ENCODE measurements at places on chromosomes 3 and 15. TPM values are rescaled to one million over a fixed set of nuclear protein-coding genes. Genes with fewer than 3 reads are reported as not detected.

DNA sequence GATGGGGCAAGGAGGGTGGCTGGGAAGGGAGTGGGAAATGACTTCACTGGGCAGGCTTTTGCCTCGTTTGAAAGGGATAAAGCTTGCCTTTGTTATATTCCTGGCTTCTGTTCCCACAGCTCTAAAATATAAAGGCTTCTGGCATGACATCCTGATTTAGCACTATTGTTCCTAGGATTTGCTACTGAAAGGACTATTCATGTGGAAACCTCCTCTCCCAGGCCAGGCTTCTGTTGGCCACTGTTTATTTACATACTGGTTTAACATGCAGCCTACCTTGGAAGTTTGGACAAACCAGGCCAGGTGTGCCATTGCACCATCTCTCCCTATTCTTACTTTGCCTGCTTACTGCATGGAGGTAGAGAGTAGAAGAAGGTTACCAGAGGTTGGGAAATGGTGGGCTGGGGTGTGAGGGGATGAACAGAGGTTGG lies 2.4 kb upstream of the LMCD1 start:
- peaks cover 4% of the 10 kb centered on the region for H3K27me3 ChIP-seq
- peaks cover 17% of the 10 kb centered on the region for H3K4me1 ChIP-seq
- no peak overlapping the region for H3K4me3 ChIP-seq
- H3K27ac ChIP-seq, result peak overlapping the region; percentile 6
- H3K36me3 ChIP-seq, result no peaks in the 10 kb centered on the region

DNA sequence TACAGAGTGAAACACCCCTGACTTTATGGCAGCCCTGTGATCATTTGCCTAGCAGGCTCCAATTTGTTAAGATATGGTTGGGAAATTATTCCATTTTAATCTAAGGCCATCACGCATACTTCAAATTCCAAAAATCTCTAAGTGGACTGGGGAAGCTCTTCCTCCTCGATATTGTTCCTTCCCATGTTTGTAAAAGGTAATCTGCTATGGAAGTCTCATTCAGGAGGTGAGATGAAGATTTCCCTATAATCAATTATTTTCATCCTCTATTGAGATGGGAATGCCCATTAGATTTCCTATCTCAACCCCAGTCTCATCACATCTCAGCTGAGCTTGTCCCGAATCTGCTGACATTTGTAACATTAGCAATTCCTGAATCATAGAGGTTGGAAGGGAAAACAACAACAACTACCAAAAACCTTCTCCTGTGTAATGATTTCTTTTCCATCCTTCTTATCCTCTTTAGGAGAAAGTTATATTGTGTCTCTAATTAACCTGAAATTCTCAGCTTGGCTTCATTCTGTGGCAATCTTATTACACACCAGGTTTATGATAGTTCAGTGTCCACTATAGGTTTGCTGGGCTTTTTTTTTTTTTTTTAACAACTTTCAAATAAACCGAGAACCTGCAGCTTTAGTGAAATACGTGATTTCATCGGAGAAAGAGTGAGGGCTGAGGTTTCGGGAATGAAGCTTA lies 2.2 kb upstream of the NR2F2 start:
- peaks cover 85% of the 10 kb centered on the region for H3K27me3 ChIP-seq
- H3K4me3 ChIP-seq, result no peak overlapping the region
- peaks cover 16% of the 10 kb centered on the region for H3K36me3 ChIP-seq
- peaks cover 33% of the 10 kb centered on the region for H3K4me1 ChIP-seq

DNA sequence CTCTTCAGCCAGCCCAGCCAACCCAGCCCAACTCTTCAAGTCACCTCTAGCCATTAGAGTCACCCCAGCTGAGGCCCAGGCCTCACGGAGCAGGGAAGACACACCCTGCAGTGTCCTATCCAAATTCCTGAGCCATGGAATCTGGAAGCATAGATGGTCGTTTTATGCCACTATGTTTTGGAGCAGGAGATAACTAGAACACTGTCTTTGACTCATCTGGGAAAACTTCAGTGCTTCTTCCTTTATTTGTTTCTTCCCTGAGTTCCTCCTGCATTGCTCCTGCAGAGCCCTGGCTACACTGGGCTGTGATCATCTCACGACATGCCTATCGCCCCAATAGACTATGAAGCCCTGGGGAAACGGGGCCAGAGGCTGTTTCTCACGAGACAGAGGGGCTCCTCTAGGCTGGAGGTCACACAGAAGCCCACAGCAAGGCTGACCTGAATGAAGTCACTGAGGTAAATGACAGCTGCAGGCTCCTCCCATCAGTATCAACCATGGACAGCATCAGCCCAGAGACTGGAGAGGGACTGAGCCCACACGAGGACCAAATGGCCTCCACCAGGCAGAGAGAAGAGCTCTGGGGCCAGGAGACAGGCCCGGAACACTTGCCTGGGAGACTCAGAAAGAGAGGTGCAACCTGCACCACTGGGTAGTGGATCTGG lies 22.7 kb downstream of the CRABP1 start:
- H3K4me1 ChIP-seq, result no peaks in the 10 kb centered on the region
- no peak overlapping the region for H3K4me3 ChIP-seq
- DNase-seq, result no peak

- no peaks in the 10 kb centered on the region for H3K36me3 ChIP-seq
- H3K27ac ChIP-seq, result no peak overlapping the region
- H3K4me3 ChIP-seq, result no peak overlapping the region
- peaks cover 3% of the 10 kb centered on the region for H3K27me3 ChIP-seq
Observed at GRCh38 chr3:197430502-197430901, 125.3 kb downstream of the BDH1 start.

DNA sequence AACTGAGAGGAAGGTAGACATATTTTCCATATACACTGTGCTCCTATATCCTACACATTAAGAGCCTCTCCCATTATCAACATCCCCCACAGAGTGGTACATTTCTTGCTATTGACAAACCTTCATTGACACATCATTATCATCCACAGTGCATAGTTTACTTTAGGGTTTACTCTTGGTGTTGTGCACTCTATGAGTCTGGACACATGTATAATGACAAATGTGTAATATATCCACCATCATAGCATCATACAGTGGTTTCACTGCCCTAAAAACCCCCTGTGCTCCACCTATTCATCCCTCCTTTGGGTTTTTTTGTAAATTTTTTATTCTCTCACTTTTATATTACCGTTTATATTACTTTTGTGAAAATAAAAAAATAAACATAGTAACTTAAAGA lies 22.2 kb upstream of the CLDN18 start:
- no peaks in the 10 kb centered on the region for H3K4me1 ChIP-seq
- no peak overlapping the region for H3K4me3 ChIP-seq
- H3K27ac ChIP-seq, result no peak overlapping the region

DNA sequence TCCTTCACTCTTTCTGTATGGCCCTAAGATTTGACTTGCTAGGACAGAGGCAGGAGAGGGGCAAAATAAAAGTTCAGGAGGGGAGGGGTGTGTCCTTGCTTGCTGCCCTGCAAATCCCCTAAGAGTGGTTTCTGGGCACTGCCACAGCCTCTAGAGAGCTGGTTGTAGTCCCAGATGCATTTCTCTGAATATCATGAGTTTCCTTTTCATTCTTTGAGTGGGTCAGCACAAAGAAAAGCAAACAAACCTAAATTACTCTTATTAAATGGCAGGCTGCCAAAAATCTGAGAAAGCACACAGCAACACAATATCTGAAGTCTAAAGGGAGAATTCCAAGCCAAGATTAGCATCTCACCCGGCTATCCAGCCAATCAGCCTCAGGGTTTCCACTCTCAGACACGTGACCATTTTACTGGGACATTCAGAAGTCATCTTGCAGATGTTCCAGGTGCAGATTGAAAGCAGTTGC lies 919.3 kb downstream of the TUSC7 start:
- H3K27me3 ChIP-seq, result no peaks in the 10 kb centered on the region
- no peak overlapping the region for H3K27ac ChIP-seq
- H3K4me1 ChIP-seq, result no peaks in the 10 kb centered on the region
- H3K4me3 ChIP-seq, result no peak overlapping the region
- no peaks in the 10 kb centered on the region for H3K36me3 ChIP-seq

DNA sequence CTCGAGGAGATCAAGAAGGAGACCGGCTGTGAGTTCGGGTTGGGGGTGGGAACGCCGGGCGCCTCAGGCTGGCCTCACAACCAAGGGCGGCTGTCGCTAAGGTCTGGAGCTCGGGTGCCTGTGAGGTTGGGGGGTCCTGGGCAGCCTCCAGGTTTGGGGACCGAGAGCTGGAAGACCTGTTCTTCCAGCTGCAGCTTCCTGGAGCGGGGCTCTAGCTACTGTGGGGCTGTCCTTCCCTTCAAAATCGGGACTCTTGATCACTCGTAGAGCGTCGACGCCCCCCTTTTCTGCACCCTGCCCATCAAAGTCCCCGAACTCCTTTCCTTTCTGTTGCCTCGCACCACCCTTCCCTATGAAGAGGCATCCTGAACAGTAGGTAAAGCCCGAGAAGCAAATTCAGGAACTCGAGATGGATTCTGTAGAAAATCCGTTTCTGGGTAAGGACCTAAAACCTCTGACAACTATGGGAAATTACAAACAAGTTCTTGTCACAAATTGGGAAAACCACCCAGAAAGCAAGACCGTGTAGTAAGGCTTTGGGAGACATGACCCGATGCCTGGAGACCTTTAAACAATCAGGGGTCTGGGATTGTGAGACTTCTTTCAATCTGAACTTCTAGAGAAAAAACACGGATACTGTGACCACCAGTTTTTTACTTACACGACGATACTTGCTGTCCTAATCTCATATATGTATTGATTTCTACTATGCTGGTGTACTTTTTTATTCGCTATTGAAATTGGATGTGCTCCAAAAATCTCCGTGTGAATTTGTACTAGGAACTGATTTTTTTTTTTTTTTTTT lies 556 bp downstream of the CHP1 start:
- peaks cover 15% of the 10 kb centered on the region for H3K4me1 ChIP-seq
- H3K4me3 ChIP-seq, result peak overlapping the region; percentile 91
- no peak for DNase-seq
- H3K36me3 ChIP-seq, result no peaks in the 10 kb centered on the region

GRCh38 chr15:60939389-60939788 lies 289.7 kb downstream of the RORA start:
- no peaks in the 10 kb centered on the region for H3K36me3 ChIP-seq
- no peaks in the 10 kb centered on the region for H3K27me3 ChIP-seq
- no peaks in the 10 kb centered on the region for H3K4me1 ChIP-seq
- no peak overlapping the region for H3K4me3 ChIP-seq
- no peak overlapping the region for H3K27ac ChIP-seq
- DNase-seq, result no peak

- DNase-seq, result no peak
- peaks cover 5% of the 10 kb centered on the region for H3K4me1 ChIP-seq
- peak overlapping the region; percentile 5 for H3K27ac ChIP-seq
- H3K27me3 ChIP-seq, result no peaks in the 10 kb centered on the region
- H3K36me3 ChIP-seq, result peaks cover 1% of the 10 kb centered on the region
Observed at GRCh38 chr3:143763564-143764162, 84.6 kb downstream of the SLC9A9 start.

DNA sequence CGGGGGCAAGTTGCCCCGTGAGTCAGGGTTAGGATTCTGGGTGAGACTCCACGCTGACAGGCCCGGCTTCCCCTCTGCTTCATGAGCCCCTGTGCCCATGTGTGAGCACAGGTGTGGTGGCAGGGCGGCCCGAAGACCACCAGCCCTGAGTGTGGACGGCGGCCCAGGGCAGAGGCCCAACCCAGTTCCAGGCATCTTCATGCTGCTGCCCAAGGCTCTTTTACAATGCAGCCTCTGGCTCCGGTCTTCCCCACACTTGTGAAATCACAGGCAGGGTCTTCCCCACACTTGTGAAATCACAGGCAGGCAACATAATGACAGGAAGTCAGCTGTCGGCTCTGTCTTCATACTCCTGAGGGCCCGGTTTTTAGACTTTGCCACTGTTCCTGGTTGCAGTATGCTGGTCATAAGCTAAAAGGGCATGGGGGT lies 78.8 kb downstream of the AAGAB start:
- H3K36me3 ChIP-seq, result no peaks in the 10 kb centered on the region
- peaks cover 16% of the 10 kb centered on the region for H3K4me1 ChIP-seq
- DNase-seq, result no peak

DNA sequence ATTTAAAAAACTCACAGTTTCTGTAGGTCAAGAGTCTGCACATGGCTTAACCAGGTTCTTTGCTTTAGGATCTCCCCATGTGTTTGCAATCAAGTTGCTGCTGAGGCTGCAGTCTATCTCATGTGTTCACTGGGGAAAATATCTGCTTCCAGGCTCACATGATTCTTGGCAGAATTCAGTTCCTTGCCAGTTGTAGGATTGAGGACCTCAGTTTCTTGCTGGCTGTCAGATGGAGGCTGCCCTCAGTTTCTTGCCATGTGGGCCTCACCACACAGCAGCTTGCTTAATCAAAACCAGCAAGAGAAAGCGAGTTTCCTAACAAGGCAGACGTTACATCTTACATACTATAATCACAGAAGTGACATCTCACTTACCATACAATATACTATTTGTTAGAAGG lies 10.0 kb upstream of the TBC1D5 start:
- DNase-seq, result no peak
- H3K4me1 ChIP-seq, result peaks cover 23% of the 10 kb centered on the region
- H3K4me3 ChIP-seq, result no peak overlapping the region
- peaks cover 3% of the 10 kb centered on the region for H3K27me3 ChIP-seq

DNA sequence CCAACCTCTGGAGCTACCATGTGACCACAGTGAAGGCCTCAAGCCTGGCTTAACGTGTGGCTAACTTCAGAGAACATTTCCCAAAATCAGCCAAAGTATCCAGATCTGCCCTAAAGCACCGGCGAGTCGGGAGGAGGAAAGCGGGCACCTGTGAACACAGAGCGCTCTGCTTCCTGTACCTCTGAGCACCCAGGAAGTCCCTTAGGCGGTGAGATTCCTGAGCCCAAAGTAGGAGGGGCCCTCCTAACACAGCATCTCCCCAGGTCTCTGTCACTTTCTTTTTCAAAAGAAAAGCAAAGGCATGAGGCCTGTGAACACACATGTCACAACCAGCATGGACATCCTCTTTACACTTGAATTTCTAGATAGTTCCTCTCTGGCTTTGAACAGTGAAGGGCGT lies 944 bp upstream of the EIF4E3 start:
- H3K27me3 ChIP-seq, result no peaks in the 10 kb centered on the region
- peaks cover 65% of the 10 kb centered on the region for H3K4me1 ChIP-seq
- H3K4me3 ChIP-seq, result peak overlapping the region; percentile 95
- peak overlapping the region; percentile 96 for H3K27ac ChIP-seq
- DNase-seq, result no peak

DNA sequence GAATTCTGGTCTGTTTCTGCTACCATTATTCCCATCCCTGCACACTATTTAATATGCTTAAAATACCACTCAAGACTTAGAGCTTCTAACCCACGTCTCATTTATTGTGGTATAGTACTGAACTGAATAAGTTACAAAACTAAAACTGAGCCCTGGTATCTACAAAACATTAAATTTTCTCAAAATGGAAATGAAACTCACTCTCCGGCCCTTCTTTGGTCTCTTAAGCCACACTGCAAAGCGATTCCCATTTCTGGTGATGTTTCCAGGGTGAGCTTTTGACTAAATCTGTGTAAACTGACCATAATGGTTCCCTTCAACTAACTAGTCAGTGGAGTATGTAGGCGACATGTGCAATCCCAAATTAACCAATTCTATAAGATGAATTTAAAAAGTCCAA lies 18.6 kb downstream of the KPNA4 start:
- no peak for DNase-seq
- peaks cover 11% of the 10 kb centered on the region for H3K36me3 ChIP-seq
- no peak overlapping the region for H3K4me3 ChIP-seq
- H3K27me3 ChIP-seq, result no peaks in the 10 kb centered on the region

GRCh38 chr15:50280271-50280670 lies 14.7 kb upstream of the HDC start:
- H3K4me1 ChIP-seq, result no peaks in the 10 kb centered on the region
- no peak overlapping the region for H3K27ac ChIP-seq
- DNase-seq, result no peak
- no peak overlapping the region for H3K4me3 ChIP-seq

The PCLAF gene
- 1.5 TPM for total RNA-seq

The CCDC50 gene
- 3.2 TPM for total RNA-seq

The FEM1B gene
- 66.5 TPM for total RNA-seq

The DISP2 gene
- total RNA-seq, result 0.31 TPM

The PLD1 gene
- total RNA-seq, result 0.44 TPM

The LRRC2 gene
- 0.33 TPM for total RNA-seq
